ENCODE measurements at places on chromosomes 7 and 10.

DNA sequence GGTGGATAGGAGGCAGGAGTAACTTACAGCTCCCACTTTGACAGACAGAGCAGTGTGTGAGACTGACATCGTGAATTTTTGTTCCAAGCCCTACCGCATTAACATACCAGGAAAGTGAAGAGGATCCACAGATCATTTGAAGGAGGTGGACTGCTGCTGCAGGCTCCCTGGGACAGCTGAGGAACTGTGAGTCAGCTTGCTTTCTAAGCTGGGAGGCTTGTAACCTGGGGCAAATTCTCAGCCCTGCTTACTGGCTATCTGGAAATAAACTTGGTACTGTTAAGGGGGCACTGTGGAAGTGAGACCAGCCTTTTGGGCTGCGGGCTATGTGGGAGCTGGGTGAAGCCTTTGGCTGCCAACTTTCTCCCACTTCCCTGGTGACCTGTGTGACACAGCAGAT is 1202.5 kb downstream of the DNAJB9 start:
- DNase-seq = no peak

- no peak for DNase-seq
These were observed 1.7 kb upstream of the FUOM start for GRCh38 chr10:133359554-133359971.

DNA sequence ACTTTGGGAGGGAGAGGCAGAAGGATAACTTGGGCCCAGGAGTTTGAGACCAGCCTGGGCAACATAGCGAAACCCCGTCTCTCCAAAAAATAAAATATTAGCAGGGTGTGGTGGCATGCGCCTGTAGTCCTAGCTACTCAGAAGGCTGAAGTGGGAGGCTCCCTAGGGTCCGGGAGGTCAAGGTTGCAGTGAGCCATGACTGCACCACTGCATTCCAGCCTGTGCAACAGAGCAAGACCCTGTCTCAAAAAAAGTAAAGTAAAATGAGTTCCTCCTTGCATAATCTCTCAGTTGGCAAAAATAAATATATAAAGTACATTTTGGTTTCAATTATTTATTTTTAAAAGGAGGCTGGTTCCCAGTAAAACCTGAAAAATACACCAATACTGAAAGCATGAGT is 11.8 kb downstream of the NANOS1 start:
- DNase-seq = no peak

- DNase-seq = no peak
These were observed 61.9 kb downstream of the TRIM24 start for GRCh38 chr7:138521837-138522461.

- DNase-seq = no peak
These were observed 41.7 kb upstream of the NRF1 start for GRCh38 chr7:129569811-129570215.

GRCh38 chr10:34739915-34740314 is 75.2 kb downstream of the PARD3 start:
- DNase-seq = peak; percentile 79

GRCh38 chr10:125792342-125793300 is 17.0 kb upstream of the MMP21 start:
- no peak for DNase-seq

DNA sequence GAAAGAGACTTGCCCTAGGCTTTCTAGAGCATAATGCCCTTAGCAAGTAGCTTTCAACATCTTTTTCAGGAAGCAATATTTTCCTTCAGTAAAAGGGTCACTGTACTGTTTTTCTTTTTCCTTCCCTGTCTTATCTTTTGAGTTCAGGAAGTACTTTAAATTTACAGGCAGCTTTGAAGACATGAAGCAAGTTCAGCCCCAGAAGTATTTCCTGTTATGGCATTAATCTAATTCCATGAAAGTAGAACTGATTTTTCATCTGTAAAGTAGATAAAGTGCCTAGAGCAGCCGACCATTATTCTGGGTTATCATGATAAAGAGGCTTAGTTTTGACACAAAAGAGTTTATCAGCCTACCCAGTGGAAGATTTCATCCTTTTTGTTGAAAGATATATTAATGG is 288.2 kb downstream of the ADK start:
- DNase-seq = no peak

DNA sequence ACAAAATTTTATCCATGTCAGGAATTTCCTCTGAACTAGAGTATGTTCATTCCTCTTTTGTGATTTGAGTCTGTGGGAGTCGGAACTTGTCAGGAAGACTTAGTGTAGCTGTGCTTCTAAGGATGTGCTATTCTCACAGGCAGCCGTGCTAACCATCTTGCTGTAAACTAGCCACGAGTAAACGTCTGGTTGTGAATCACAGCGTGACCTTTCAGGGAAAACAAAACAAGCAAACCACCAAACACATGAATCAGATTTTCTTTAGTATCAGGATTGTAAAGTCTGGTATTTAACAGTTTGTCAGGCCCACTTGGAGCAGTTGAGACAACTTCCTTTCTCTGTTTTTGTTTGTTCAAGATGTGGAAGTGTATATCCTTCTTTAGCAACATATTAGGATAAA is 32.0 kb downstream of the AUTS2 start:
- DNase-seq = no peak

DNA sequence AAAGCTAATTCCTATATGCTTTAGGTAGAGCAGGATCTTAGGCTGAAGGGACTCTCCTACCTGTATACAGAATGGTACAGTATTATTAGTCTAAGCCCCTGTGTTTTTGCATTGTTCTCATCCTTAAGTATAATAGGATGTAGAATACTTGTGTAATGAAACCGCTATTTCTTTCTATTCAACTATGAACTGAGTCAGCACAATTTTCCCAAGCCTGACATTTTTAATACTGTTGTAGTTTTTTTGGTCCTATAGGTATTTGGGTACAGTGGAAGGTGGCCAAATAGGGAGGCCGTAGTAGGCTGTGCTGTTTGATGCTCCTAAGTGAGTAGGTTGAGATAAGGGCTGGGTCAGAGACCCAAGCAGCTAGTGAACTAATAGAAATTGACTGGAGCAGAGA is 205.1 kb downstream of the MACC1 start:
- DNase-seq = no peak

DNA sequence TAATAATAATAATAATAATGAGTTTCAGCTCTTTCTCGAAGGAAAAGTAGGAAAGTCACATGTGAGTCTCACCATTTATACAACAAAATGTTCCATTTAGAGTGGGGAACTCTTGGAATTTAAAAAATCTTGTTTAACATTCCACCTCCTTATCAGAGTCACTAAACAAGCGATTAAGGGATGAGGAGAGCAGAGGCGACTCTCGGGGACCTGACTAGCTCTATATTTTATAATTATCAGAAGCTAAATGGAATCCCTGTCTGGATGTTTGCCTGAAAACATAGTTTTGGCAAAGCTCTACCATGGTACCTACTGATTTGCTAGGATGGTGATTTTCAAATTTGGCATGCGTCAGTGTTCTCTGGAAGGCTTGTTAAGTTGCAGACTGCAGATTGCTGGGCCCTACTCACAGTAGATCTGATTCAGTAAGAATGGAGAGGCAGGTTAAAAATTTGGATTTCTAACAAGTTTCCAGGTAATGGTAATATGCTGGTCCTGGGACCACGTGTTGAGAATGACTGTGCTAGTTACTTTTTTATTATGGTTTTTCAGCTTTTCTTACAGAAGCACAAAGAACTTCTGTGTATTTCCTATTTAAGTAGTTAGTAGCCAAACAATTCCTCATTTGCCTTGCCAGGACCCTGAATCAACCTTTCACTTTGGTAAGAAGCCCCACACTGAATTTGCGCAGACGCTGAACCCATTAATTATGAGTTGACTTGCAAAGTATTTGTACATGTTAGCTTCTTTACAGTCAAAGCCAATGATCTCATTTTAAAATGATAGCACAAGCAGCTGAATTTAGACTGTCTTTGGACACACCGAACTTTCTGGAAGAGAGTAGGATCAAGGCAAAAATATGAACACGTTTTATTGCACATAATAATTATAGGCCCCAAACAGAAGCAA is 39.5 kb downstream of the CPED1 start:
- DNase-seq = no peak

- DNase-seq = no peak
These were observed 180.2 kb upstream of the FZD8 start for GRCh38 chr10:35822316-35822715.

DNA sequence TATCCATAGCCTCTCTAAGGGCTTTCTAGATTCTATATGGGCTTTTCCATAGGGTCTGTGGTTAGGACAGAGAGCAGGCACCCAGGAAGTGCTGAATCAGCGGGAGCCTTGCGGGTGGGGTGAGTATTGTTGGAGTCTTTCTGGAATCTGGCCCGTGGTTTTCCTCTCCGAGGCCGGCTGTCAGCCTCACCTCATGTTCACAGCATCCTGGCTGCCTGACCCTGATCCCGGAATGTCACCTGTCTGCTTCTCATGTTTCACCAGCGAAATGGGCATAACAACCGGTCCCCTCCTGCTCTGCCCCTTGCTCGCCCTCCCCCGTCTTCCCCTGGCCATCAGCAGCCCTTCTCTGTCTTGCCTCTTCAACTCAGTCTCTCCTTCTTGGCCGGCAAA is 36.5 kb downstream of the DDIT4 start:
- no peak for DNase-seq

DNA sequence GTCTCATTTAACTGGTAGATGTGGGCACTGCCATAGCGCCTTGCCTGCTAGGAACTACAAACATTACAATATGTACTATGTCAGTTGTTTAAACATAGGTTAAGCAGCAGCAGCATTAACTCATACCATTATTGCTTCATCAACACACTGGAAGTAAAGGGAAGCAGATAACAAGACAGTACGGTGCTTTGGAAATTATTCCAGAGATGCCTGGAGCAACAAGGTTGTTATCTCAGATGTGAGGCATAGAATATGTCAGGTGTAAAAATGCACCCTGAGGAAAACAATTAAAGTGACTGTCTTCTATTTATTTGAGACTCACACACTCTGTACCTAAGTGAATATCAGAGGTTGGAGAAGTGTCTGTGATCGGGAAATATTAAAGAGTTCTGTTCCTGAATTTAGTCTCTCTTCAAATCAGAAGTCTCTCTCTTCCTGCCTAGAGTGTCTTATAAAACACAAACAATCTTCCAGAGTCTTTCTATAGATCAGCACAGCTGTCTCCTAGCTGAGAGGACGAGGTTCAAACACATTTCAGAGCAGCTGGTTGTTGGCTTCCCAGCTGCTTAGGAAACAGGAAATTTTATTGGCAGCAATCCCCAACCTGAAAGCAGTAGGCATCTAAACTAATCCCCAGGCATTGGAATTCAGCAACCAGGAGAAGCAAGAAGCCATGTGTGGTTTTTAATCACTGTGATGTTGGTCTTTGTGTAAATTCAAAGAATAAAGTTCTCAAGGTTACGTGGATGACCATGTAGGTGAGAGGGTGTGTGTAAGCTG is 994.4 kb upstream of the LRRTM3 start:
- DNase-seq = no peak

DNA sequence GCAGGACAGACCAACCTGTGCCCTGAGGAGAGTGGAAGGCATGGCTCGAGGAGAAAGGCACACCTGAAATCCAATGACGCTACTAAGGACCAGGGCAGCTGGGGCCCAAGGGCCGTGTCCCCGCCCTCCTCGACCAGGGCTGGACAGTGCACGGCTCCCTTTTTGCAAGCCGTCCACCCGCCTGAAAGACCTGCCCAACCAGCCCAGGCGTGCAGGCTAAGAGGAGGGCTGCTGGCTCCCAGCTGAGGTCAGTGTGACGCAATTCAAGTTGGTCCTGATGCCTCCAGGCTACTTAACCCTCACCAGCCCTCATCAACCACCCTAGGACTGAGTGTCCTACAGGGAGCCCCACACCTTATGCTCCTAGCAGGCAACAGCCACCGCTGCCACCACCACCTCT is 69.3 kb downstream of the DLG5 start:
- DNase-seq = peak; percentile 24

DNA sequence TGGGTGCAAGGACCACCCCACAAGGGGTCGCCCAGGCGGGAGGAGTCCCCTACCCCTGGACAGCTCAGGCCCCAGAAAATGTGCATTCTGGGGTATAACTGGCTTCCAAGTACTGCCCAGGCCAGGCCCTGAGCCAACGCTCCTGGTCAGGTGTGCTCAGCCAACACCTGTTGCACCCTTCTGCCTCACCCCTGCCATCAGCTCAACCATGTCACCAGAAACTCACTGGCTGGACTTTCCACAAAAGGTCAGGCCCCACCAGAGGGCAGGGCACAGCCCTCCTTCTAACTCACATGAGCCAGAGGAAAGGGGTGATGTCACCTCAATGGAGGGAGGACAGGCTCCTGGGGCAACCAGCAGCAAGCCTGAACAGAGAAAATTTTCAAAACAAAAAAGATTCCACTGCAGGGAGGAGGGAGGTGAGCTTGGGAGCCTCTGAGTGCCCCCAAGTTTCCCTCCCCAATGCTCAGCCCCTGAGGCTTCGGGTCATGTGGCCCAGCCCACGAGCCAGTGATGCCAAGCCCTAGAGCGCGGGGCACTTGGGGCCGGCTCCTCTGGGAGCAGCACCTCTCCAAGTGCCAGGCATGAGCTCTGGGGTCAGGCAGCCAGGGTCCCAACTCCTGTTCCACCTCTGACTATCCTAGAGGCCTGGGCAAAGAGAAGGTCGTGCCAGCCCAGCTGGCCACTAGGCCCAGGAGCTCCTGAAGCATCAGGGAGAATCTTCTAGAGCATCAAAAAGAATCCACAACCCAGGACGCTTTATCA is 2.2 kb downstream of the OGDHL start:
- no peak for DNase-seq

DNA sequence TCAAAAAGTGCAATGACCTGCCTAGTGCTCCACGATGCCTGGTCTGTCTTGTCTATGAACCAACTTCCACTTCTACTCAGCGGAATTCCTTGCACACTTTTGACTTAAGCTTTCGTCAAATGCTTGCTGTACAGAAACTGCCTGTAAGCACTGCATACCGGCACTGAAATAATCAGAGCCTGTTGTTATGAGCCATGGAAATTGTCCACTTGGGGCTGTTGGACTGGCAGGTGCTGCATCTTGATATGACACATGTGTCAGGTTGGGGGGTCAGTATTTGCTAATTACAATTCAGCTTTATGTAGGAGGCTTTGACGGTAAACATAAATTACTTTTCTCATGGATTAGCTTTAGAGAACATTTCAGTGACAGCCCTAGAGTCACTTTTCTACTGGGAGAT is 32.0 kb upstream of the KLF6 start:
- no peak for DNase-seq

DNA sequence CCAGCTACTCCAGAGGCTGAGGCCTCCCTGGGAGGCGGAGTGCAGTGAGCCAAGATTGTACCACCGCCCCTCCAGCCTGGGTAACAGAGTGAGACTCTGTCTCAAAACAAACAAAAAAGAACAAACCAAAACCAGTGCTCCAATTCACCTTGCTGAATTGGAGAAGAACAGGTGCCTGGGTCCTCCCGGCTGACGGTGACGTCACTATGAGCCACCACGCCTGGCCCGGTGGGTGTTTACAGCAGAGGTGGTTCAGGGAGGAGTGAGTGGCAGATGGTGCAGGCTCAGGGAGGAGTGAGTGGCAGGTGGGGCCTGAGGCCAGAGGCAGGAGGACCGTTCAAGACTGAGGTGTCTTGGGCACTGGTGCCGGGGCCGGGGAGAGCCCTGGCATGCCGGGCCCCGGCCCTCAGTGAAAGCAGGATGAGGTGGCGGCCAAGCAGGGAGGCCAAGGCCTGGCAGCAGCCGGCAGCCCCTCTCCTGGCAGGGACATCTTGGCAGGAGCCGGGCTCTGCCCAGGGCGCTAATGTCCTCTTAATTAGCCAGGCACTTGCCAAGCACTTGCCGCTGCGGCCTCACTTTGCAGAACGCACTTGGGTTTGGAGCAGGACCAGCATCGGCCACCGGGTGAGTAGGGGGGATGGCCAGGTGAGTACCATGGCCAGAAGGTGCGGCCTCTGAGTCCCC is 162.8 kb upstream of the TNRC18 start:
- DNase-seq = no peak
